ENCODE measurements at places on chromosomes 1 and 21.

DNA sequence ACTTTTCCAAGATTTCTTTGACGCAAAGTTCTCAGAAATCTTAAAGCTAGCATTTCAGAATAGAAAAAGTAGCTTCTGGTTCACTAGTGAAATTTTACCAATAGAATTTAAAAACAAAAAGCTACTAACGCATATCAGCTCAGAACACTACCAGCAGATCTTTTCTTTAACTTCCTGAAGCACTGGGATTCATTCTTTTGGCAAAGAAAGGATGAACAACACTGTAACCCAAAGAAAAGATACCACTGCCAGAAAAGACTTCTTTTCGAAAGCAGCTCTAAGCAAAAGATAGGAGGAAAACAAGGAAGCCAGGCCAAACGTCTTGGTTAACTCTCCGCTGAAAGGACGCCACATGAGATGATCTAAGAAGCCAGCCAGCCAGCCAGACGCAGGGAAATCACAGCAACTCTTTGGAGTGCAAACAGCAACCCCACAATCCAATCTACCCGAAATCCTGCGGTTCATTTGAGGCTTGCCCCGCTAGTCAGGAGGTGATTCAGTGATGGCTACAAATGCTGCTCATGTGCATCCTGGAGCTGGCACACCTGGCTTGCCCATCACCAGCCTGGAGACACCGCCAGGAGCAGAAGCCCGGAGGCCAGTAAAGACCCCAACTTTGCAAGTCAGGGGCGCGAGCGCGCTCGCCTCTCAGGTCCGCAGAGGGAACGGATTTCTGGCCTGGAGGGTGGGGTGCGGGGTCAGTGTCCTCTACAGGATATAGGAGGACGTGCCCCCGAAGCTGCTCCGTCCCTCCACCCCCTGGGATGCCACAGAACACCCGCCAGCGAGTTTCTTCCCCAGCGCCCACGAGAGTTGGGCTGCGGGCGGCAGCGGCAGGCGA, 812 bp downstream of the NBPF1 start:
- peak; percentile 88 for DNase-seq

DNA sequence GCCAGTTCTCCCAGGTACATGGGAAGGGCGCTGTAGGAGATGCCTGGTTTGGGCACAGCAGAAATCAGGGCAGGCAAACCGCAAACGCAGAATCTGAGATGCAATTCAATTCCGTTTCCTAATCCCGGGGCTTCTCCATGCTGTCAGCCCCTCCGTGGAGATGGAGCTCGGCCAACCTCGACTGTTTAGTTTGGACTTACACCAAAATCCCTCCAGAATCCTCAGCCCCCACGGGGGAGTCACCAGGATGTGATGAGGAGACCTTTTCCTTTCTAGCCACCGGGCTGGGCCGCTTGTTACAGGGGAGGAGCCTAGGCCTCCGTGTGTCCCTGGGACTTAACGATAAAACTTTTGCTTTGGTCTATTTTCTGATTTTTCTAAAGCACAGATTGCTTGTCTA, 7.9 kb downstream of the SLC2A7 start:
- DNase-seq: no peak

- DNase-seq: no peak
Observed at GRCh38 chr1:174413632-174414031, 34.1 kb upstream of the GPR52 start.

GRCh38 chr21:29257701-29258100, 41.0 kb upstream of the BACH1 start:
- no peak for DNase-seq

DNA sequence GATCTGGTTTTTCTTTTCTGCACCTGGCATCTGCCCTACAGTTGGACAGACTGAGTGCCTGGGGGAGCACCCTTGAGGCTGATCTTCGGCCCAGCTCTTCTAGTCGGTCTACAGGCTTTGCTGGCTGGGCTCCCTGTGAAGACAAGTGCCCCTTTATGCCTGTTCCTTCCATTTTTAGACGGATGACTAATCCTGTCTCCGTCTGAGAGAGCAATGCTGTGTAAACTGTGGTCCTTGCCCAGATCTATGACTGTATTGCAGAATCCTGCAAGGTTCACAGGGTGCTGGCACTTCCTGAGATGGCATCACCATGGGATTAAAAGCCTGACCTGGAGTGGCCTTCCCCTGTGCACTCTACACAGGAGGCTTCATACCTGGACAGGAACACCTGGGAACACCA, 47.6 kb upstream of the SAMD13 start:
- DNase-seq: peak; percentile 82

DNA sequence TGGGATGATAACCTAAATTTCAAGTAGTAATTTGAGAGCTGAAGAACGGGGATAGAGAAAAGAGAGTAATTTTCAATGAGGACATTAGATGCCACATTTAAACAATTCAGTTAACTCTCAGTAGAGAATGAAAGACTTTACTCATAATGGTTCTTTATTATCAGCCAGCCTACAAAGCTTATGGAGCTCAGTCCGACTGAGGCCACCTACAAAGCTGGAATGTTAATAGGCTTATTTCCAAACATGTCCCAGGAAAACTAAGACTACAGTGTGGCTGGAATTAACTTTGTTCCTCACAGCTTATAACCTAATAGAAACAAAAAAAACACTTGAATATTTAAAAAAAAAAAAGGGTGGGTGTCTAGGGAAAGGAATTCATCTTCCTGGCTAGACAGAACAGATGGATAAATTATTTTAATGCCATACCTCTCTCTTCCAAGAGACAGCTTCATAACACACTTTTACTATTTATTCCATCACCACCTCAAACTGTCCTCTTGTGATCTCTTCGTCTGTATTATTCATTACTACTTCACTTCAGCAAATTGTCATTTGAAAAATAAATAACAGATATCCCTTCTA, 9.8 kb downstream of the SLC19A2 start:
- no peak for DNase-seq

GRCh38 chr1:225442123-225442505, 14.3 kb upstream of the LBR start:
- DNase-seq: no peak

GRCh38 chr1:93556291-93556690, 108.4 kb downstream of the FNBP1L start:
- DNase-seq: no peak

DNA sequence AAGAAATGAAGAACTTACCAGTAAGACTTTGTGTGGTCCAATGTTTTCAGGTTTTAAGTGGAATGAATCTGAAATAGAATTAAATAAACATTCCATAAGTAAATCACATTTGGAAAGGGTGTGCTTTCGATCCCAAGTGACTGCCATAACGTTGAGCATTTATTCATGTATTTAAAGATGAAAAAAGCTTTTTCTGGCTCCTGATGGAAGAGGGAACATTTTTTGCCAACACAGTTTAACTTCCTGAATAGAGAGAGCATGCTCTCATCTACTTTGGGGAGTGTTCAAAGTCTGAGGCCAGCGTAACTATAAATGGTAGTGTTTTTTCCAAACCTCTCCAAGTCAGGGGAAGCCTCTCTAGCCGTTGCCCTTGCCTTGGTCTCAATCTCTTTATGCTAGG, 55.8 kb downstream of the GNG12 start:
- no peak for DNase-seq

DNA sequence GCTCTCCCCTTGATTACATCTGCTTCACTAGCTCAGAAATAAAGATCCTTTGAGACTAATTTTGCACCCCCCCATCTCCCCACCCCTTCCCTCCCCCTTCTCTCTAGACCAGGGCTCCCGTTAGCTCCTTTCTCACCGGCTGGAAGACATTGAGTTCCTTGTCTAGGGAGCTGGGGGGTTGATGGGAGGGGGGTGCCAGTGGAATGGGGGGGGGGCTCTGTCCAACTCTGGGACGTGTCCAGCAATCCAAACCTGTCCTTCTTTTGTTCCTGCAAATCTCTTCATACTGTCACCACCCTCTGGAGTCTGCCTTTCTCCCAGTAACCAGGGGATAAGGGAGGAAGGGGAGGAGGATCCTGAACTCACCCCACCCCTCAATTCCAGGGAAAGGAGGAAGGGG, 61.9 kb downstream of the RHBG start:
- no peak for DNase-seq

DNA sequence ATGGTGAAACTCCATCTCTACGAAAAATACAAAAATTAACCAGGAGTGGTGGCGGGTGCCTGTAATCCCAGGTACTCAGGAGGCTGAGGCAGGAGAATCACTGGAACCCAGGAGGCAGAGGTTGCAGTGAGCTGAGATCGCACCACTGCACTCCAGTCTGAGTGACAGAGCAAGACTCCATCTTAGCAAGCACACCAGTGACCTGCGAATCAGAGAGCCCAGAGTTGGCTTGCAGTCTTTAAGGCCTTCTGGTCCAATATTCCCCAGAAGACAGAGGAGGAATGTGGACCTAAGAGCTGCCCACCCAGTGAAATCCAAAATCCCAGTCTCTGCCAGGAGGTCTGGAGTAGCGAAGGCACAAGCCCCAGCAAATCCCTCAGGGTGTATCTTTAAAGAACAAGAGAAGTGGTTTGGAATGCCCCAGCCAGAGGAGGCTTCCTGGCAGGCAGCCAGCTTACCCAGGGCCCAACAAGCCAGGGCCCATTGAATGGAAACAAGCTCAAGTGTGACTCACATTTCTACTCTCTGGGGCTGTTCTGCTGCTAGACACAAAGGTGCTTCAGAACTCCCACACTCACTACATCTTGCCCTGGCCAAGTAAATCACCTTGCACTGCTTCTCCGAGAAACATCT, 23.9 kb downstream of the GPR161 start:
- DNase-seq: peak; percentile 82

DNA sequence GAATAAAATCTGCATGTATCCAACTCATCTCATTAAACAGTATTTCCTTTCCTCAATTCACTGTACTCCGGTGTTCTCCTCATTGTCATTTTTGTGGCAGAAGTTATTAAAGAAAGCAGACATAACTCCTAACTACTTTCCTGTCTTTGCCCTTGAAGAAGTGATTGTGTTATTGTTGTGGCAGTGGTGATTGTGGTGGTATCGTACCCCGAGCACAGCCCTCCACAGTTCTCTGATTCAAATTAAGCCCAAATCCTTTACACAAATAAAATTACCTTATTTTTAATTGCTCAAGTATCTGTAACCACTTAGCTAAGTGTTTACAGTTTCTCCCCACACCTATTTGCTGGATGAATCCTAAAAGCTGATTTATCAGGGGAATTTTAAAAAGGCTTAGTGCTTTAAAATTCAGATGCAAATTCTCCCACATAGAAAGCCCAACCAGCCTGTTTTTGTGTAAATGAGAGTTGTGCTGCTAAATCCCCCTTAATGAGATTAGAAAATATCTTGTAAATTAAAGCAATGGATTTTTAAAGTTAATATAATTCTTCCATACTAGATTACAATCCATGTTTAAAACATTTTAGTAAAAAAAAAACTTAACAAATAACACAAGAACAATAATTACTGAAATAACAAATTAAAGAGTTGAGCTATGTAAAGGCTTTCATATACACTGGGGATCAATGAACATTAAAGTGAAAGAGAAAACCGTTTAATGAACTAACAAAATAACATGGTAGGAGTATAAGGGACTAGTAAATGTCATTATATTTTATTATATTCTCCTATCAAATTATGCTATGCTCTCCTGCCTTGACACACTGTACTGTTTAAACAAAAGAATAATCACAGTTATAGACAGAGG, 259.0 kb downstream of the NEGR1 start:
- DNase-seq: no peak

DNA sequence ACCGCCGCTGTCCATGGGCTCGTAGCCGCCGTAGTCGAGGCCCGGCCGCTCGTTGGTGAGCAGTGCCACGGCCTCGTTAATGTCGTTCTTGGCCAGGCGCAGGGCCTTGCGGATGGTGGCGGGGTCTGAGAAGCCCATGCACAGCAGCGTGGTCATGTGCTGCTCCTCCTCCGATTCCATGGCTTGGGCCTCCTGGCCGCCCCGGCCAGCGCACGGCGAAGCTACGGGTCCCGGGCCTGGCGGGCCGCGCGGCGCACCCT, 300 bp downstream of the USP24 start:
- no peak for DNase-seq

GRCh38 chr1:21217812-21218596, 41.3 kb upstream of the EIF4G3 start:
- DNase-seq: no peak

GRCh38 chr1:79530476-79530875, 523.9 kb upstream of the ADGRL4 start:
- DNase-seq: no peak

DNA sequence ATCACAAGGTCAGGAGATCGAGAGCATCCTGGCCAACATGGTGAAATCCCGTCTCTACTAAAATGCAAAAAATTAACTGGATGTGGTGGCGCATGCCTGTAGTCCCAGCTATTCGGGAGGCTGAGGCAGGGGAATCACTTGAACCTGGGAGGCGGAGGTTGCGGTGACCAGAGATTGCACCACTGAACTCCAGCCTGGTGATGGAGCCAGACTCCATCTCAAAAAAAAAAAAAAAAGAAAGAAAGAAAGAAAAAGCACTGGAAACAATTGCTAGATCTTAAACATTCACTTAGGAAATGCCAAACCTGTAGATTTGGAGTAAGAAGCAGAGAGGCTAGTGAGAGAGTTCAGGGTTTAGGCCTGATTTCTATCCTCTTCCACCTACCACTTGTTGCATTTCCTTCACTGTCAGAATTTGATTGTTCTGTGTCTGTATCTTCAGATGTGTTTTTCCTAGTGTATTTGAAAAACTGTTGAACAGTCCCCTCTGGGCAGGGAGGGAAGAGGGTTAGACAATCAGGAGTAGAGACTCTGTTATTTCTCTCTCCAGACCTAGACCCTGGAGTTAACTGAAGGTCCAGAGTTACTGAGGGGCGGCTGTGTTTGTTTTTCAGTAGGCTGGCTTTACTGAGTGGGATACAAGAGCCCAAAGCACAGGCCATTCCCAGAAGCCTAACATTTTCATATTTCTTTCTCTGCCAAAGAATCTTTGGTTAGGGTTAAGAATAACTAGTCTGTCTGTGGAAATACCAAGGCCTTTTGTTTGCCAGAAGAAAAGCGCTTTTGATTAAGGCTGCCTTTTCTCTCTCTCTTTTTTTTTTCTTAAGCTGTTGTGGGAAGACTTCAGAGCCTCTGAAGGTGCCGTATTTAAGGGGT, 31.1 kb upstream of the MACF1 start:
- DNase-seq: no peak

- peak; percentile 80 for DNase-seq
Observed at GRCh38 chr1:225691861-225692516, 39.1 kb upstream of the ENAH start.

DNA sequence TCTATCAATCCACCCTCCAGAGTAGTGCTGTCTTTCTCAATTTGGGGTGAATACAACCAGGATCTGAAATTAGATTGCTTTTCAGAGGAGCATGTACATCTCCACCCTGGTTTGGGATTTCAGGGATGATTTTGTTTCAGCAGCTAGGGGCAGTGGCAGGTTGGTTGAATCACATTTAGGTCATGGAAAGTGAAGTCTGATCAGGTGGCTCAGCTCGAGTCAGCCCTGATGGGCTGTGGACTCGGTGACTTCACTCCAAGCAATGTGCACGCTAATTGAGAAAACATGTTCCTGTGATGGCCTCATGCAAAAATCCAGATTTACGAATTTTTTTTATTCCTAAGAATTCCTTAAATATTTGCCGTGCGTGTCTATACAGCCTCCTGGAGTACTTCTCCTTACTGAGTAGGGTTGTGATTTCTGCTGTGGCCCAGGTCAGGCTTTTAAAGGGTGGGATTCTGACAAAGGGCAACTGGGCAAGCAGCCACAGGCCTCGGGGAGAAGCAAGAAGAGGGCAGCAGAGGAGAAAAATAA, 7.5 kb downstream of the NGF start:
- no peak for DNase-seq

- DNase-seq: no peak
Observed at GRCh38 chr1:115826628-115827027, 14.3 kb downstream of the NHLH2 start.

- DNase-seq: no peak
Observed at GRCh38 chr1:93186667-93187066, 6.1 kb downstream of the CCDC18 start.
